ENCODE measurements at places on chromosomes 1 and 21.

DNA sequence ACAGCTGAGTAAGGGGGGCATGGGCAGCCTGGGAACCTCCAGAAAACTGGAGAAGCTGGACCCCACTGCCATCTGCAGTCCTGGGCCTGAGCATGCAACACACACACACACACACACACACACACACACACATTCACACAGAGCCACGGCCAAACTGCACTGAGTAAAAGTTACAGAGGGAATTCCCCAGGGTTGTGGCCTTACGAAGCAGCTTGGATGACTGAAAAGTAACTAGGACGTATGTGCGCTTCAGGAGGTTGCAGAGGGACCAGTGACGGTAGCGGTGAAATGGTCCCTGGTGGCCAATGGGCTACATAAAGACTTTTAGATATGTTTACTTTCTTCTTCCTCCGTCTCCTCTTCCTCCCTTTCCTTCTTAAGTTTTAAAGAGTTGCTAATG, 232.5 kb upstream of the TMEM51 start:
- DNase-seq, result peak; percentile 66

- no peak for DNase-seq
Measured at GRCh38 chr1:17281775-17282181, 26.2 kb upstream of the PADI4 start.

DNA sequence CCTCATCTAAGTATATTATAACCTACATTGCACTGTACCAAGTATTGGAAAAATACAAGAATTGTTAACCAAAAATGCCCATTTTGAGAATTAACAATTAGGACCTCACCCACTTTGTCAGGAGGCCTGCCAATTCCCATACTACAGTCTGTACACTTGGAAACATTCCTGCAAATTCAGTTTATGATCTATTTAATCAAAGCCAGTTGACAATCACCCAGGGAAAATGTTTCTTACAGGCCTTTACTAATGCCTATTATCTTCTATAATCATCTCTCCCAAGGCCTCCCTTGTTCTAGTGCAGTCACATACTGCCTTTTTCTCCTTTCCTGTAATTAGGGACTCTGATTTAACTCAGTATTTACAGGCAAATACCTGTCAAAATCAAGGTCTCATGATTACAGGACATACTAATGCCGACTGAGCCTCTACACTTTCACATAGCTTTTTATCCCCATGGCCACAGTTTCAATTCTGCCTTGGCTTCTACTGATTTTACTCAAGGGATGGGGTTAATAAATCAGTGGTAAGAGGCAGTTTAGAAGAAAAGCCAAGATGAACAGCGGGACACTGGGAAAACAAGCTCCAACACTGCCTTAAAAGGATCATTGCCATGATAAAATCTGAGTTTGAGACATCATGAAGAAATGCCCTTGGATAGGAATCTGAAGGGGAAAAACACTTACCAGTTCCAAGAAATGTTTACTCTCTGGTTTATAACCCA, 338.7 kb downstream of the VAV3 start:
- DNase-seq, result no peak

DNA sequence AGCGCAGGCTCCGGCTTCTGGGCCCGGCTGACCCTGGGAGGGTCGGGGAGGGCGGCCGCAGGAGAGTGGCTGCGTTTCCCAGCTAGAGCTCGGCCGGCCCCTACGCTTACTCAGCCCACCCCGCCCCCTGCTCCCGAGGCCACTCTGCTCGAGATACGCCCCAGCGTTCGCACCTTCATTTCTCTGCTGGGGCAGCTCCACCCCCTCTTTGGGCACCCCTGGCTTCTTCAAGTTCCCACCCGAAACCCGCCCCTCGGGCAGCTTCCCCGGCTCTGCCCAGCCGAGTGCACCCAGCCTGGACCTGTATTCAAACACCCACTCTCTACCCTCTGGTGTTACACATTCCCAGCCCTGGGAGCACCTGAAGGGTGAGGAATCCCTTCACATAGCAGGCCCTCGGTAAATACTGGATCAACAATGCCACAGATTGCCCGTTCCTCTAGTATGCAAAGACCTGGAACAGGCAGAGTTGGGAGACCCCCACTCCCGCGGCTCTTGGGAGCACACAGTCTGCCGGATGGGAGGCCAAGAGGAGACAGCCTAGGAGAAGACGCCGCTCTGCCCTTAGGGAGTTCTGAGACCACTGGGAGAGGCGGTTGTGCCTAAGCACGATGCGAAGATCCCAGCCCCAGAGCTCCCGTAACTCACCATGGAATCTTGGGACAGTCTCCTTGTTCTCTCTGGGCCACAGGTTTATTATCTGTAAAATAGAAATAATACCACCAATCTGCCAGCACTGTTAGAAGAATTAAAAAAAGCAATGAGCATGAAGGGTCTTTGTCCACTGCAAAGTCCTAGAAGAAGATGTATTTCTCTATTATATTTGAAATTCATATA, 566 bp upstream of the PAQR7 start:
- DNase-seq, result no peak

GRCh38 chr1:55816456-55817426, 601.6 kb upstream of the USP24 start:
- DNase-seq, result peak; percentile 37

GRCh38 chr1:84539972-84540371, 33.6 kb upstream of the GNG5 start:
- DNase-seq, result peak; percentile 54

DNA sequence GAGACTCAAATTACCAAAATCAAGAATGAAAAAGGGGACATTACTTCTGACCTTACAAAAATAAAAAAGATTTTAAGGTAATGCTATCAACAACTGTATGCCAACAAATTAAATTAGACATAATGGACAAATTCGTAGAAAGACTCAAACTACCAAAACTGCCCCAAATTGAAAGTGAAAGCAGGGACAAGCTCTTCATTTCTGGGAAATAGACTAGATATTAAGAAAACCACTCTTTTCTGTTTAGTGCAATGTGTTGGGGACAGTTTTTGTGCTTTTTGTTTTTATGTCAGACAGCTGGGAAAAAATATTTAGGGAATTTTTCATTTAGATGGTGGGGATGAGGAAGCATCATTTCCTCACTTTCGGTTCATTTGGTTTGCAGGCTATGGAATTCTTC, 4.9 kb upstream of the GBP1 start:
- DNase-seq, result no peak
